ENCODE measurements at places on chromosomes 11 and 22.

GRCh38 chr11:83174008-83174407 lies 17.1 kb downstream of the PCF11 start:
- no peak for DNase-seq

DNA sequence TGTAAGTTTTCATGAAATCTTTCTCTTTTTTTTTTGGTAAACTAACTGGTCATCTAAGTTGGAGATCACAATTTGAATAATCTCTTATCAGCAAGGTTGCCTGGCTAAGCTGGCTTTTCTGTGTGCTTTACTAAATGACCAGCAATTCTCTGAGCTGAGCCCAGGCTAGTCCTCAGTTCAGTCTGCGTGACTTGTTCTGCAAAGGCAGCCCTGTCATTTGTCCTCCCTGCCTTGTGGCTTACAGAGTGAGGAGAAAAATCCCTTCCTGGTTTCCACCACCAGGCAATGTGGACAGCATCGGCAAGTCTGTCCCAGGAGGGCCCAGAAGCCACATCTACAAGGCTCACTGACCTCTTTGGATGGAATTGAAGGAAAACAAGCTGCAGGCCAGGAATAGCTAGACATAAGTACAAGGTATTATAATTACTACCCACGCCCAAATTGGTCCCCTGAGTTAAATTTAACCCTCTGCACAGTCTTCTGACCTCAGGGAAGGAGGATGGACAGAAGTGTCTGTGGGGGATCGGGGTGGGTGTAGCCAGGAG lies 108.6 kb downstream of the SCN3B start:
- no peak for DNase-seq

DNA sequence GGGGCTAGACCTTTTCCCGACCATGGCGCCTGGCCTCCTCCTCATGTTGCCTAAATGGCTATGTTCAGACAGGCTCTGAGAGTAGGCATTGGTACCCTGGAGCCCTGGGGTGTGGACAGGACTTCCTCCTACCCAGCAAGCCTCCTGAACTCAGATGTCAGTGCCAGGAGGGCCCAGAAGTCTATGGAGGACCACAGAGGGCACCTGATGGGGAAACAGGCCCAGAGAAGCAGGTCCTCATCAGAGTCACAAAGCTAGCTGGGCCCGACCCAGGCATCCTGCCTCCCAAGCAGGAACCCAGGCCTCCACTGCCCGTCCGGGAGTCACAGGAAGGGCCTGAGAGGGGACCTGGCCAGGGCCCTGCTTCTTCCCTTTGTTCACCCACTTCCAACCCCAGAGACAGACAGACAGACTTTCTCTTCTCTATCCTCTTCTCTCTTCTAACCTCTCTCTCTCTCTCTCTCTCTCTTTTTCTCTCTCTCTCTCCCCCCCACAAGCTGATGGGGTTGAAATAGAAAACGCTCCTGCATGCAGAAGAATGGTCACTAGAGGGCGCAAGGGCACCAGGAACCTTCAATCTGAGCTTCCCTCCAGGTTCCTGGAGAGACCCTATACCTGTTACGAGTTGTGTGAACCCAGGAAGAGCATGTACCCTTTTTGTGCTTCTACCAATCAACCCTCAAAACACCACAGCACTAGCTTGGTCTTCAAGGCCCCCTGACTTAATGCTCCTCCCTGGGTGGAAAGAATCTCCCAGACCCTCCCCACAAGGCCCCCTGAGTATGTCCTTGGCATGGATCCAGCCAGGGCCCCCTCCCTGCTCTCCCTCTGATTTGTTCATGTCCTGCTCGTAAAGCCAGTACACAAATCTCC lies 27.1 kb downstream of the ARAP1 start:
- peak; percentile 82 for DNase-seq

- no peak for DNase-seq
Observed at GRCh38 chr11:45188127-45188526, 41.7 kb downstream of the PRDM11 start.

Data from naive thymus-derived CD4-positive, alpha-beta T cell (primary cell).